Activated CD8-positive, alpha-beta memory T cell treated with anti-CD3 and anti-CD28 coated beads for 48 hours (primary cell): ENCODE measurements at places on chromosomes 1 and 21.

GRCh38 chr1:86339014-86339812 is 56.9 kb downstream of the ODF2L start:
- DNase-seq = no peak

DNA sequence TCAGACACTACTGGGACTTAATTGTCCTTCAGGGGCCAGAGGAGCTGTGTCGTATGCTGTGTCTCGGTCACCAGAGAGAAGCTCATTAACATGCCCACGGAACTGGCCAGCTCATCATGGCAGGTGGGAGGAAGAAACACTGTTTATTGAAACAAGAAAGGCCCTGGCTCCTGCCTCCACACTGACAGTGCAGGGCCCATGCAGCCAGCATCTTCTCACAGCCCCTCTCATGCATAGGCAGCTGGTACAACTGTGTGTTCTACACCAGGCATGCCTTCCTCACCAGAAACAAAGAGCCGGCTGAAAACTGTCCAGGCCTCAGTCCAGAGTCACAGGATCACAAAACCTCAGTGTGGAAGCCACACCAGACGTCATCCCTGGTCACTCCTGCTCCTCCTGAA is 106.0 kb downstream of the UBE2U start:
- no peak for DNase-seq

DNA sequence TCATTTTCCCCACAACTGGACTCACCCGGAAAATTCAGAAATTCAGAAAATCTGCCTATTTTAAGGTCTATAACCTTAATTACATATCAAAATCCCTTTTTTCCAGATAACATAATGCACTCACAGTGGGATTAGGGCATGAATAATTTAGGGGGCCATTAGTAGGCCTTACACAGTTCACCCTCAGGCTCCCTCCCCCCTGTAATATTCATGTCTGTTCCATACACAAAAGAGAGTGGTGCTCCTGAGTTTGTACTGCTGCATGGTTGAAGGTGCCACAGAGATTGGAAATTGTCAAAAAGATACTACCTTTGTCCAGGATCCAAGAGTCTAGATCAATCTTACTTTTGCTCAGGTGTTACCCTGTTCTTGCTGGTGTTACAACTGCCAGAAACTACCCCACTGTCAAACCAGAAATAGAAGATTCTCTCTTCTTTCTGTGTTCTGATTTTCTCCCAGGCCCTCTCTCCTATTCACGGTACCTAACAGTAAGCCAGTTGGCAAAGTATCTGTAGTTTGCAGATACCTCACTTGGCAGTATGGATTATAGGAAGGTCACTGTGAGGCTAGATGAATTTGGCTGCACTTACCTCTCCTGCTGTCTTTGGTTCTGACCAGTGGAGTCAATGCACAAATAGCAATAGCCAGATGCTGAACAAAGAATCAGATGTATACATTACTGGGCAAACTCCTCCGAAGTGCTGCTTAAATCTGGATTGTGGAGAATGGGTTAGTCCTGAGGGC is 53.2 kb downstream of the C1orf198 start:
- no peak for DNase-seq

- DNase-seq = no peak
Measured at GRCh38 chr1:109821831-109822745, 58.4 kb upstream of the EPS8L3 start.

DNA sequence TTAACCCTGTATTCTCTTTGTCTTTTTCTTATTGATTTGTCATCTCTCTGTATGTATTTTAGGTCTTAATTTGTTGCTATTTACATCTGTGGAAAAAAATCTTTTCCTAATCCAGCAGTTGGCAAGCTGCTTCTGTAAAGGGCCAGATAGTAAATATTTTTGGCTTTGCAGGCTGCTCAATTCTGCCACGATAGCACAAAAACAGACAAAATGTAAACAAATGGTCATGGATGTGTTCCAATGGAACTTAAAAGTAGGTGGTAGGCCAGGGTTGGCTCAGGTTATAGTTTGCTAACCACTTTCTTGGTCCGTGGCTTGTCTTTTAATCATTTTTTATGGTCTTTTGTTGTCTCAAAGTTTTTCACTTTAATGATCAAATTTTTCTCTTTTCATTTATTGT is 371.8 kb downstream of the HHAT start:
- DNase-seq = no peak

- DNase-seq = no peak
Measured at GRCh38 chr1:203340112-203340790, 10.7 kb downstream of the FMOD start.

DNA sequence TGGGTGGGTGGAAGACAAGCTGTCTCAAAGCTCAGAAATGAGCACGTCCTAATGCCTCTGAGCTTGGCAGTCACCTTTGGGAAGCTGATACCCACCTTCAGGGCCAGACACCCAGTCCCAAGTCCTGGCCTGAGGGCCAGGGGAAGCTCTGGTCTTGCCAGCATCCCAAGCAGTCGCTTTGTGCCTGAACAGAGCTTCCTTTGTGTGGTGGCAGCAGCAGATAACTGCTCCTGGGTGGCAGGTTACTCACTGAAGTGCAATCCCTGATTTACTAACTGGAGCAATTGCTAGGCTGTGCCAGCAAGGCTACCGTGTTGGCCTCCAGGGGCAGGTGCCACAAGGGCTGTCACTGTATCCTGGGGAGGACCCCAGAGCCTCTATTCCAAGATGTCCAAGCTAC is 40.4 kb upstream of the GRHL3 start:
- DNase-seq = no peak

DNA sequence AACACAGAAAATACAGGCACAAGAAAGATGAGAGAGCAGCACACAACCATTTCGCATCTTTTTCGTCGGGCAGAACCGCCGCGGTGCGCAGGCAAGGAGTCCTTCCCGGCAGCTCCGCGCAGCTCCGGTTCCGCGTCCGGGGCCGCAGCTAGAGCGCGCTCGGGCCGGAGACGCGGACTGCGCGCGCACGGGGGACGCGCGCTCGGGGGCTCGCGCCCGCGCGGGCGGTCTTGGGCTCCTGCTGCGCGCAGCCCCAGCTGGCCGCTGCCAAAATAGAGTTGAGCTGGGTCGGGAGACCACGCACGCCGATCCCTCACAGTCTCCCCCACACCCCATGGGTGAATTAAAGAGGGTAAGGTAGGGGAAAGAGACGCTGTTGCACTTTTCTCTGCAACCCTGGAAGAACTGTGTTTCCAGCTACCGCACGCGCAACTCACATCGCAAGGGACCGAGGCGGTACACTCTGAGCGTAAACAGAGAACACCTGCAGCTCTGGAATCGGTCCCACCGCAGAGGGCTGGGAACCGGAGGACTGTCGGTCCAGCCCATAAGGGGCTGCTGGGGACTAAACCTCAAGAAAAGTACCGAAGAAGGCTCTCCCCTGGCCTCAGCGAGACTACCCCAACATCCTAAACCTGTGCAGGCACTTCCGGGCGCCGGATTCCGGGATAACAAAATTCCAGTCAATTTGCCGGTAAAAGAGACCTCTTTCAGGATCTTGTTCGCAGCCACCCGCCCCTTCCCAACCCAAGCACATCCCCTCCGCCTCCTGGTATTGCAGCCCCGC is 1.7 kb downstream of the NR5A2 start:
- DNase-seq = no peak

GRCh38 chr1:235650341-235651169 is 971 bp upstream of the GNG4 start:
- DNase-seq = no peak

DNA sequence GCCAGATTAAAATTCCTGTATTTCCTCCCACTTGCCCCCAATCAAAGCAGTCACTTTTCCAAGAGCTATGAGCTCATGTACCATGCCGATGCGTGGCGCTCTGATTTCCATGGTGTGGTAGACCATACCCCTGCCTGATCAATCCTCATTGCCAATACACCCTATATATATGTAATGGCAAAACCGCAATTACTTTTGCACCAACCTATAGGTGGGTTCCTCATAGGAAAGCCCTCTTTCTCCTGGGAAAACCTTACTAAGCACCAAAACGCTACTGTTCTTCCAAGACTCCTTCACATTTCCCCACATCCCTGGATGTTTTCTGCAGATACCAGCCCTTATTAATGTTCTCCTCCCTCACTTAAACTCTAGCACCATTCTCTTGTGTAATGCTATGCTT is 11.0 kb downstream of the KCNJ6 start:
- DNase-seq = no peak

DNA sequence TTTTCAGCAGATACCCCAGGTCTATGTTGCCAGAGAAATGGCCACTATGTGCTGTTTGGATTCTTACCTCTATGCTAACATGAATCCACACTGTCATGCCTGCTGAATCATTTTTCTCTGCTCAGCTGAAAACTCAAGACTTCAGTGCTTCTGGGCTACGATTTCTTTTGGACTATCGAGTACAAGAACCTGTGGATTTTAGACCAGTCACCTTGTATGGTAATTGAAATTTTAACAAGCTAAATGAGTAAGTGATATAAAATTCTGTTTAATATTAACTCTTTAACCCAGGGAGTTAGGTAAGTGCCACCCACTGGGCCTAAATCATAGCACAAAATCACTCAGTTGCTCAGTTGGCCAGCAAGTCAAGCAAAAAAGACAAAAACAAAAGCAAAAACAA is 35.8 kb downstream of the LHX8 start:
- DNase-seq = no peak

GRCh38 chr1:230082211-230082610 is 15.2 kb downstream of the GALNT2 start:
- no peak for DNase-seq

DNA sequence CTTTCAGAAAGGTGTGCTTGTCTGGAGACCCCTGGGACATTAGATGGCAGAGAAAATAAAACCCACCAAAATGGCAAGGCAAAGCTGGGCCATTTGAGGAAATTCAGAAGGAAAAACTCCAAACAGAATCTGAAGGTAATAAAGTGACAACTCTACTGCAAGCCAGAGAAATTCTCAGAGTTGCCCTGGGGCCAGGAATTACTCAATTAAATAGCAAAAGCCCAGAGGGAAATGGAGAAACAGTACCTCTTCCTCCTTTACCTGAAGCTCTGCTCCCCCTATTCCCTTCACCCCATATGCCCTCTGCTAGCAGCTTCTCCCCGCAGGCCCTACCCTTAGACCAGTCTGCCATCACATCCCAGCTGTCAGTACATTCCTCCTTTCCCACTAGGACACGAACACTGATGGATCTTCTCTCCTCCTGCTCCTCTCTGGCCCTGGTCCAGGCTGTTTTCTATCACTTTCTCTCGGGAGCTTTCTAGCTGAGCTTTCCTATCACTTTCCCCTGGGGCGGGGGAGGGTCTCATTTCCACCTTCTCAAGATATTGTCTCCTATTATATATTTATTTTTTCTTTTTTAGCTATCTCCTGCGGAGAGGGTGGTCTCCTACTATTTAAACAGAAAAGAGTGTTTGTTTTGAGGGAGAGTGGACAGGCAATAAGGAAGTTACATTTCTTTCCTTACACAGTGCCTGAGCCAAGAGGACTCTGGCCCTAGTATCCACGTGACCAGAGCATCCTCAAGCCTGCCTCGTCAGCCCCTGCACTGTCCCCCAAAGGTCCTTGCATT is 47.7 kb upstream of the RBM15 start:
- no peak for DNase-seq

- DNase-seq = no peak
Measured at GRCh38 chr1:37474697-37475379, 458 bp downstream of the ZC3H12A start.
